ENCODE measurements at places on chromosomes 5 and 9.

DNA sequence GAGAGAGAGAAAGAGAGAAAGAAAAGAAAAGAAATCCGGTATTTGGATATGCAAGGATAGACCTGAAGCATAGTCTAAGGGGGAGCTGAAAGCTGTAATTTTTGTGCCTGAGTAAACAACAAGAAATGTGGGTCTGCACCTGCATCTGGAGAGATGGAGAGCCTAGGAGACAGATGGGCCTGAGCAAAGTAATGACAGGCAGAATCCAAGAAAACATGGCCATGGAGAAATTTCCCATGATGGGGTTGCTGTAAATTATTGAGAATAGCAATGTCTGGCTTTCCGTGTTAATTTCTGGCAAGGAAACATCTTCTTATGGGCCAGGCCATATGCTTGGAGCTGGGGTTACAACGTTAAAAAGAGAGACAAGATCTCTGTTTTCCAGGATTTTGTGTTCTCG lies 40.2 kb downstream of the YIPF5 start:
- DNase-seq: no peak

GRCh38 chr5:143399616-143400540 lies 3.6 kb downstream of the NR3C1 start:
- no peak for DNase-seq

- peak; percentile 62 for DNase-seq
These were observed 30.0 kb downstream of the LCP2 start for GRCh38 chr5:170267431-170268152.

DNA sequence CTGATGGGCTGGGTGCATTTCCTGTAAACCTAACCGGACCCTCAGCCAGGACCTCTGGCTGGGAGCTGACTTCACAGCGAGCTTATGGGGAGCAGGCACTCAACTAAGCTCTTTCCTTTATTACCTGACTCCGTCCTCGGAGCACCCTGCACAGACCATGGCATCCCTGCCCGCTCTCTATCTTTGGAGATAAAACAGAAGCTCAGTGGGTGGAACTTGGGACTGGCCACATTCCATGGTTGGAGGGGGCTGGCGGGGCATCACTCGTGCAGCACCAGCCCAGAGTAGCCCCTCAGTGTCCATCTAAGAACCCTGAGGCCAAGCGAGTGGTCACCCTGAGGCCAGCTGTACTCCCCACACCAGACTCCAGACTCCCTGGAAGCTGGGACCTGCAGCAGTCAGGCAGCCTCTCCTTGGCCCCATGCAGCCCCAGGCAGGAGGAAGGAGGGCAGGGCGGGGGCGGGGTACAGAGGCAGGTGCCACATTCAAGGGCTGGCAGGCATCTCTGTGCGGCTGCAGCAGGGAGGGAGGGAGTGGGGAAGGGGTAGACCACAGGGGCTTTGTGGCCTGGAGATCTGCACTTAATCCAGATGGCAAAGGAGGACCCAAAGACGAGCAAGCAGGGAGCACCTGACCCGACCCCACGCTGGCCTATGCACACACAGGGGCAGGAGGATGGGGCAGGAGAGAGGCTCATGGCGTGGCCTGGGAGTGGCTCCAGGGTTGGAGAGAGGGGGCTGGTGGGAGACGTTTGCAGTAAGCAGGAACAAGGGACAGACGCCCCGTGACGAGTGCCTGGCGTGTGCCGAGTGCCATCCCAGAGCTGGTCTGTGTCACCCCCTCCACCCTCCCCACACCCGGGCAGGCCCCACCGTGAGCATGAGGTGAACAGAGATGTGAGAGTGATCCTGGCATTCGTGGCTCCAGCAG lies 26.1 kb downstream of the GLT6D1 start:
- no peak for DNase-seq

- no peak for DNase-seq
These were observed 149.0 kb upstream of the ITGA1 start for GRCh38 chr5:52638732-52639131.

- peak; percentile 92 for DNase-seq
These were observed 193.2 kb downstream of the MAPKAP1 start for GRCh38 chr9:125513668-125514413.

DNA sequence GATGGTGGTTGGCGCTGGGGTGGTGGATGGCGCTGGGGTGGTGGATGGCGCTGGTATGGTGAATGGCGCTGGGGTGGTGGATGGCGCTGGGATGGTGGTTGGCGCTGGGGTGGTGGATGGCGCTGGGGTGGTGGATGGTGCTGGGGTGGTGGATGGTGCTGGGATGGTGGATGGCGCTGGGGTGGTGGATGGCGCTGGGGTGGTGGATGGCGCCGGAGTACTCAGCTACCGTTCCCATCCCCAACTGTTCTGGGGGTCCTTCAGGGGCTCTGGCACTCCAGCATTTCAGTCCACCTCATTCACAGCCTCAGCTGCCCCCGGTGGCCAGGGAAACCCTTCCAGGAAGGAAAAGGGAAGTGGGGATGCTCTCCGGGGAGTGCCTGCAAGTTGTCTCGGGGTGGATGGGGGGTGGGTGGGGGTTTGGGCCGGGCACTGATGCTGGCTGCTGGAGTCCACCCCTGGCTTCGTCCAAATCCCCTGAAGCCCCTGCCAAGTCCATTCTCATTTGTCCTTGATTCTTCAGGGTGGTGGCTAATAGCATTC lies 147.3 kb upstream of the COL5A1 start:
- DNase-seq: no peak

GRCh38 chr5:28208356-28208755 lies 1170.0 kb upstream of the CDH9 start:
- DNase-seq: no peak

- no peak for DNase-seq
These were observed 4.9 kb downstream of the ABCA2 start for GRCh38 chr9:137023157-137023556.

- no peak for DNase-seq
These were observed 73.9 kb downstream of the KLF9 start for GRCh38 chr9:70340572-70340971.

DNA sequence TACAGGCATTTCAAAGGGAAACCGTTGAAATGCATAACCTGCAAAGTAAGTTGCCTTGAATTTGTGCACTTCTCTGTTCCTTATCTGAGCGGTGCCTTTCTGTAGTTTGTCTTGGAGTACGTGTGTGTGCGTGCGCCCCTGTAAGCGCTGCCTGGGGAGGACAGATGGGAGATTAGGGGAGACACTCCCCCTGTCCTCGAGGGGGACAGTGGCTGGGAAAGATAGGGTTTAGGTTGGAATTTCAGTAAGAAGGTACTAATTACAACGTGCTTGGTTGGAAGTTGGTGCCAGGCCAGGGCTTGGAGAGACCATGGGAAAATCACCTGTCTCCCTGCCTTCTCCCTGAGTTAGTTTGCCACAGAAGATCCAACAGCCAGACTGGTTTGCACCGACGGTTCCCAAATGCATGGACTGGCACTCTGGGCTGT lies 73.2 kb downstream of the PIK3R1 start:
- no peak for DNase-seq

DNA sequence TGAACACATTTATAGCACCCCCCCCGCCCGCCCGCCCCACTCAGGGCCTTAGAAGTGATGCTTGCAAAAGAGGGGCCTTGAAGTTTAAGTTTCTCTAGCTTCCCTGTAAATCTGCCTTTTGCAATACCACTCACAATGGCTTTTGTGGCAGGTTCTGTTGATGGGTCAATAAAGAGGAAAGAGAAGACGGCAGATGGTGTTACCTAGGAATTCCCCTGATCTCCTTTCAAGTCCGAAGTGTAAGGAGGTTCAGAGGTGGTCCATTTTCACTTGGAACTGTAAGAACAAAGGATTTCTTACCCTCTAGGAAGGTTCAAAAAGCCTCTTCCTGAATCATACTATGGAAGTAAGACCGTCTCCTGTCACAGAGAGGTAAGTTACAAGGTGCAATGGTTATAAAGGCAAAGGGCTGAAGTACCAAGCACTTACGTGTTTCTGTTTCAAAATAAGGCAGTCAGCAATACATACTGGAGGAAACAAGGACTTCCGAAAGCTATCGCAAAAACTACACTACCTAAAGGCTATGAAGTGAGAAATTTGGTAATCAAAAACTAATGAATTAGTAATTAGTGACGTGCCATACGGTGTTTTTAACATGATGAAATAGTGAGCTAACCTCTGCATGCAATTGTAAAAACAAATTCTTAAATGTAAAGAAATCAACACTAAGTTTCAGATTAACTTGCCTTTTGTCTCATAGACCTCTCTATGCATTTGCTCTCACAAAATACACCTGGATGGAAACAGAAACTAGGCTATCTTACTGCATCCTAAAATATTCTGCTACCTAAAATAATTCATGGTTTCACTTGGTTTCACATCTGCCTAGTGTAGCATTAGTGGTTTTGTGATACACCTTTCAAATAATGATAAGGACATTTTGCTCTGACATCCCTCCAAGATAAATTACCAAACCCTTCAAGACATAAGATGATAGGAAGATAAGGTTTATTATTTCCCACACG lies 589.4 kb upstream of the FAM174A start:
- DNase-seq: no peak

DNA sequence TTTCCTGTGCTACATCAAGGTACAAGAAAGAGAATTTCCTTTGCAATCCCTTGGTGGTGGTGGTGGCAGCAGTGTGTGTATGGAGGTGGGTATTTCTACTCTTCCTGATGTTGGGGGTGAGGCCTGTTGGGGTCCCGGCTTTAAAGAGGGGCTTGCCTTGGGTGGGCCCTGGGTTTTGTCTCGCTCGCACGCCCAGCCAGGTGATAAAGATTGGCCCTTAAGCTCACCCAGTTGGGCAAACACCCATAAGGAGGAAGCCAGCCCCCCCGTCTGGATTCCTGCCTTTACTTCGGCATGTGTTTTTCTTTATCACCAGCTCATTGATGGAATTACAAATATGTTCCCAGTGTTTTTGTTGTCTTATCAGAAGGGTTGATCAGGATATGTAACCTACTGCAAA lies 16.0 kb upstream of the SARDH start:
- DNase-seq: no peak

DNA sequence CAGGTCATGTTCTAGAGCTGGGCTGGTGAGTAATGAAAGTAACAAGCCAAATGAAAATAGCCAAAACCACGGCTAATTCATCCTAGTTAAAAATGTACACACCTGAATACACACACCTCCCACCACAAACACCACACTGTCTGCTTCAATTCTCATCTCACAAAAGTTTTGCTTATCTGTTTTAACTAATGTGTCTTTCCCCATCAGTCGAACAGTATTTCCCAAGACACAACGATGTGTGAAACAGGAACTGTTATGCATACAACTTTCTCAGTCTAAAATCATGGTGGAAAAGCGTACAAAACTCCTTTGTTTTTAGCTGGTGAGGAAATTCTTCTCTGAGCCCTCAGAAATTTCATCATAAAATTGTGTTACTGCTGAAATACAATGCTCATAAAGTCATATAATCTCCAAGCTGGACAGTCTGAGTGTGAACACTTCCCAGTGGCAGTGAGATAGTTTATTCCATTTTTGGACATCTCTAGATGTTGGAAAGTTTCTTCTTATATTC lies 242.4 kb downstream of the EFNA5 start:
- DNase-seq: no peak

DNA sequence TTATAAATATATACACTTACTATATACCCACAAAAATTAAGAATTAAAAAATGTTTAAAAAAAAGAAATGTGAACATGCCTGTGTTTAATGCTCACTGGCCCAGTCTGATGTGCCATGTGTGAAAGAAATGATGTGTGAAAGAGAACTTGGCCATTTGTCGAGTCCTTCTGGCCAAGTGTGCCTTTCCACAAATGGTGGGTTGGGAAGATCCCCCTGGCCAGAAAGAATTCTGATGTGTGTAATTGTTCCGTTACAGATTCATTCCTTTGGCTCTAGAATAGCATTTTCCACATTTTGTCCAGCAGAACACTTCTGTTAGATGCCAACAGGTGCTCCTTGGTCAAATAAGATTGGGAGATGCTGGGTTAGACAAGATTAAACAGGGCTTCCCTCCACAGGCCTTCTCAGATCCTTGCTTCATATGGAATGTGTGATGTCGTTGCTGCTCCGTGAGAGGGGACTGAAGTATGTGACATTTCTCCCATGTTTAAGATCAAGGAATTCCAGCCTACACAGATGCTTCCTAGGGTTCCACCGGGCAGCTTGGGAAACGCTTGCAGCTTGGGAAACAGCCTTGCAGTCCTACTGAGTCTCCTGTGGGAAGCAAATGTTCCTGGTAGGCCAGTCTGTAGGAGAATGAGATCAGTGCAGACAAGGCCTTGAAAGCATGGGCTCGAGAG lies 32.1 kb downstream of the GDNF start:
- DNase-seq: no peak

Measured in HT1080 (cell line).